ENCODE measurements at places on chromosomes 4 and X.

DNA sequence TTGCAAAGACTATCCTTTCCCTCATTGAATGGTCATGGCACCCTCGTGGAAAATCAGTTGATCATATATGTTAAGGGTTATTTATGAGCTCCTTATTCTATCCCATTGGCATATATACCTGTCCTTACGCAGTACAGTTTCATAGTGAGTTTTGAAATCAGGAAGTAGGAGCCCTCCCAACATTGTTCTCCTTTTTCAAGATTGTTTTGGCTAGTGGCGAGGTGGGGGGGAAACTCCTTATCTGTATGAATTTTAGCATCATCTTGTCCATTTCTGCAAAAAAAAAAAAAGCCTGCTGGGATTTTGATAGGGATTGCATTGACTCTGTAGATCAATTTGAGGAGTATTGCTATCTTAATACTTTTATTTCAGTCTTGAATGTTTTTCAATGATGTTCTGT is 2.5 kb upstream of the USP9X start:
- DNase-seq, result no peak

GRCh38 chr4:173538148-173538908 is 8.3 kb upstream of the HAND2 start:
- DNase-seq, result peak; percentile 18

DNA sequence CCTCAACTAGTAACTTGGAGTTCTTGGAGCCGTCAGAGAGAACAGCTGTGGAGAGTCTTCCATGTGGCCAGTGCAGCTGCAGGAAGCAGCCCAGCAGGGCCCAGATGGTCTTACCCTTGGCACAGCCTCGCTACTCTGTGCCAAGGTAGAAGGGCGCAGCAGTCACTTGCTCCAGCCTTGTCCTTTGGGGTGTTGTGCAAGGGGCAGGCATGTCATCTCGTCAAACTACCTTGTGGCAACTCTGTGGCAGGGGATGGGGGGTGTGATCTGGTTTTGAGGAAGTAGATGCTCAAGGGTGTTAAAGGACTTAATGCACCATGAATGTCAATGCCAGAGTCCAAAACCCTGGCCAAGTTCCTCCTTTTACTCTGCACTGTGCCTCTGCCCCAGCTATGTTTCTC is 34.2 kb upstream of the TBC1D14 start:
- no peak for DNase-seq

GRCh38 chr4:129113919-129114318 is 18.0 kb downstream of the C4orf33 start:
- DNase-seq, result no peak

DNA sequence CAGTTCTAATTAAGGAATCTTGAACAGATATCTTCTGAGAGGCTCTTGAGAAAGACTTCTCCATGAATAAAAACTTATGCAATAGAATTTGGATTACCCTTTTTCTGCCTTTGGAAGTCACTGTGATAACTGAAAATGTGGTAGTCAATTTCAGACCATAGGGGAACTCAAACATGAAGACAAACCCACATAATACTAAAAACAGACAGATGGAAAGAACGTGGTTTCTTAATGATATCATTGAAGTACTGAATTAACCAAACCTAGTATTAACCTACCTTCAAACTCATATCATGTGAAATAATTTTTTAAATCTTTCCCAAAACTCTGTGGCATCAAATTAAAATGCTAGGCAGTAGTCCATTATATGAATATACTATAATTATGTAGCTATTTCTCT is 153.5 kb downstream of the CAMK2D start:
- no peak for DNase-seq

- DNase-seq, result no peak
Measured at GRCh38 chr4:36740796-36741310, 459.4 kb downstream of the DTHD1 start.

GRCh38 chr4:170386511-170386910 is 296.8 kb upstream of the AADAT start:
- no peak for DNase-seq

DNA sequence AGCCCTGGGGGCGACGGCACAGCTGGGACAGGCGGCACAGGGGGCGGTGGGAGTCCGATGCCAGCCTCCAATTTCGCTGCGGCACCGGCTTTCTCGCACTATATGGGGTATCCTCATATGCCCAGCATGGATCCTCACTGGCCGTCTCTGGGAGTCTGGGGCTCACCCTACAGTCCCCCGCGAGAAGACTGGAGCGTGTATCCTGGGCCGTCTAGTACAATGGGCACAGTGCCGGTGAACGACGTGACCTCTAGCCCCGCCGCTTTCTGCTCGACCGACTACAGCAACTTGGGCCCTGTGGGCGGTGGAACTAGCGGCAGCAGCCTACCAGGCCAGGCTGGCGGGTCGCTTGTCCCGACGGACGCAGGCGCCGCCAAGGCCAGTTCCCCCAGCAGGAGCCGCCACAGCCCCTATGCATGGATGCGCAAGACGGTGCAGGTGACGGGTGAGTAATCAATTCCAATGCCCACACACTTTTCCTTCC is 500 bp downstream of the CDX4 start:
- no peak for DNase-seq

GRCh38 chrX:113947548-113947947 is 636.3 kb upstream of the HTR2C start:
- no peak for DNase-seq
